ENCODE measurements at places on chromosomes 6 and 20.

GRCh38 chr6:140276719-140277118 lies 902.3 kb upstream of the CITED2 start:
- DNase-seq: no peak

- DNase-seq: no peak
Measured at GRCh38 chr6:167684276-167685104, 142.2 kb upstream of the AFDN start.

DNA sequence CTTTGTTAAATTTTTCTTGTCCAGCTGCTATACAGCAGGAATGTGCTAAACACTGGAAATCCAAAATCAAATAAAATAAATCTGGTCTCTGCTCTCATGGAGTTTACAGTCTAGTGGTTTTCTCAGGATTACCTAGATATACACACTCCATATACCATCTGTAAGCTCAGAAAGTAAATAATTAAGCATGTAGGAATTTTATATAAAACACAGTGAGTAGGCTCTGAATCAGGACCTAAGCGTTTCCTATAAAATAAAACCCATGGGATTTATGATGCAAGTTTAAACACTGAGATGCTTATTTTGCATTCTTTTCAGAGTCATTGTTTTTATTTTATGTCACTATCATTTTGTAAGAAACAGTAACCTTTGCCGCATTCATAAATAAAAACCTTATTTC lies 29.7 kb upstream of the UFL1 start:
- no peak for DNase-seq

DNA sequence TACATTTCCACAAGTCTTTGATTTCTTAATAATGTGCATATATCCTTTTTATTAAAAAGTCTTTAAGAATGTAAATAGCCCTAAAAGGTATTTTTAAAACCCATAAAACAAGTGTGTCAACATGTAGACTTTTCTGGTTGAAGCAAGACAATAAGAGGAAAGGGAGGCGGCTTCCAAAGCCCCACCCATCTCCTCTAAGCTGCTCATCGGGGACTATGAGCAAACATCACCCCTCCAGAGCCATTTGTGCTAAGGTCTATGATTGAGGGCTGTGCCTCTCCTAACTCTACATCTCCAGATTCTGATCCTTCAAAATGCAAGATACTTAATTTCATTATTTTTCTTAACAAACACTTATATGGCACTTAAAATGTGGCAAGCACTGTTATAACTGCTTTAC lies 2.5 kb upstream of the NAA20 start:
- DNase-seq: no peak

GRCh38 chr6:138013959-138014358 lies 93.3 kb downstream of the PERP start:
- no peak for DNase-seq

DNA sequence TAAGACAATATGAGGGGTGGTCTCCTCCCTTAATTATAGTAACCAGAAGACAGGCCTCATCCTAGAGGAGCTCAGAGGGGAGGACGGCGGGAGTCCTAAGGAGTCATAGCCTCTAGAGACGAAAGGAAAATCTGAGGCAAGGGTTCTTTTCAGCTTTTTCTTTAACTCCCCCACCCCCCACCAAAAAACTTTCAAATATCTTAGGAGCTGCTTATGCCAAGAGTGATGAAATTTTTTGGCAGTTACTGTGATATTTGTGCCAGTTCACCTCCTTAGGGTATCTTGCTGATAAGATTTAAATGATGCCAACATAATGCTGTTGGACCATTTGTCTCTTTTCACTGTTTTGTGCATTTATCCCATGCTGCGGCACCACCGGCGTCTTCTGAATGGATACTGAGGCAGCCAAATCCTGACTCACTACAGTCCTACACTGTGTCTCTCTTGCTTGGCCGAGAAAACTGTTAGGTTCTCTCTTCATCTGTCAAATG lies 44.5 kb upstream of the DSE start:
- no peak for DNase-seq

- DNase-seq: no peak
Measured at GRCh38 chr20:4243071-4243470, 227.7 kb upstream of the RNF24 start.

DNA sequence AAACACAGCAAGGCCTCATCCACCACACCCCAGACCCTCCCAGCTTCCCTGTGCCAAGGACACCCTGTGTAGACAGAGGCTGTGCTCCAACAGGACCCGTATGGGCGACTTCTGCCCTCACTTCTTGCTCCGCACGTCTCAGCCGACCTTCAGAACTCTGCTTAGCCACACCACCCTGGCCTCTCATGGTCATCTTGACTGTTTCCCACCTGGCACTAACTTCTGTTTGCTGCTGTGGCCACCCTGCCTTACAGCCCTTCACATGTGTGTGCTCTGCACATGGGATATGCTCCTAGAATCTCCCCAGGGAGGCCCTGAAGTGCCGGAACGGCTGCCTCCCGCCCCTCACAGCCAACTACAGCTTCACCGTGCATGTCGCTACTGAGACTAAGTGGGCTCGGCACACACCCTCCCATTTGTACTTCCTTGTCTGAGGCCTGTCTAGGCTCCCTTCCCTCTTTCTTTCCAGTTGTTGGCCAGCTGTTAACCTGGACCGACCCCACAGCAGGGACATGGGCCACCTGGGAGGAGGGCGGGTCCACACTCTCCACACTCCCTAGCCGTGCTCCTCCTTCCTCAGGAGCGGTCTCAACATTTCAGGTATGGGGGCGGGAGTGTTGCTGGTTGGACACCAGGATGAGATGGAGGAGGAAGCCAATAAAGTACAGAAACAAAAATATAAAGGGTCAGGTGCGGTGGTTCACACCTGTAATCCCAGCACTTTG lies 69.6 kb downstream of the PYGB start:
- DNase-seq: no peak

GRCh38 chr6:28252009-28252975 lies at the start of gene ZKSCAN4:
Gene ZKSCAN4 (minus strand): TSS chr6:28252269. CDS start chr6:28251980, 289 bp downstream.
- peak; percentile 82 for DNase-seq

DNA sequence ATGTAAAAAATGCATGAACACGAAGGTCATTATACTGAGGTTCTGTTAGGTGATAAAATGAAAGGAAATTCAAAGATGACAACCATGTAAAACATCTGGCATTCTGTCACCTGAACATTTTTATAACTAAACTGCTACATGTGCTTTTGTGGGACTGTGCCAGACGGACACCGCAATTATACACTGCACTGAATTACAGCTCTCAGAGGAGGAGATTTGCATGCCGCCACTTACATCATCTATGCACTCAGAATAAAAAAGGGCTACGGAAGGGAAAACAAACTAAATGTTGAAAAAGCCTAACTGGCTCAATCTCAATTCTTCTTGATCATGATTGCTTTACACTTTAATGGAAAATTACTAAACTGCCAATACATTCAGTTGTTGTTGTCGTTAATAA lies 614.0 kb upstream of the EYS start:
- DNase-seq: no peak

DNA sequence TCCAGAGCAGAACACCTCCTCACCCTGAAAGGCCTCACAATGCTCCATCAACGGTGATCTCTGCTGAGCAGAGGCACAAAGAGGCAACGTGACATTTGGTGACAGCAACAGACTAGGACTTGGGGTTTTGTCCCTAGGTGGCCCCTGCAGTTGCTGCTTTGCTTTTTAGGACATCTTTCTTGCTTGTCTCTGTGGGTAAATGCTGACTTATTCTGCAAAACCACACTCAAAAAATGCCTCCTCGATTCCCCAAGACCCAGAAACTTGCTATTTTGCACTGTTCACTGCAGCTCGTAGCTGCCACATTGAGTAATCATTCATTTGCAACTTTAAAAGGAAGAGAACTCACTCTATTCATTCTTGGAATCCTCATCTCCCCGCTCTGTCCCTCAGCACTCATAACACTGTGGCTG lies 209.9 kb downstream of the LY86 start:
- no peak for DNase-seq

- no peak for DNase-seq
Measured at GRCh38 chr6:18562726-18563125, 175.6 kb downstream of the RNF144B start.

DNA sequence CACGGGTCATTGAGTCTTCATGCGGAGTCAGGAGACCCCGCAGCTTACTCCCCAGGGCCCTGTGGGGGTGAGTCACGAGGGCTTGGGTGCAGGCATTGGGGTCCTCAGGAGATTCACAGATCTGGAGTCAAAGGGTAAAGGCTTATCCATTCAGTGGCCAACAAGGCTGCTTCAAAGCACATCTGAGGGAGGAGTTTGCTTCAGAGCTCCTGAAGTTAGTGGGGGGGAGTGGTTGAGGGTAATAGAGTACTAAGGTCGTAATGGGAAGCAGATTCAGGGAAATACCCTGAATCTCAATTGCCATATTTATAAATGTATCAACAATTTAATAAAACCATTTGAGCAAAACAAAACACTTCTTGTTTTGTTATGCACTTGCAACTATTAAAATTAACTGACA lies 37.3 kb downstream of the SH3BGRL2 start:
- no peak for DNase-seq

GRCh38 chr6:116291701-116292396 lies 12.1 kb upstream of the TSPYL1 start:
- no peak for DNase-seq

DNA sequence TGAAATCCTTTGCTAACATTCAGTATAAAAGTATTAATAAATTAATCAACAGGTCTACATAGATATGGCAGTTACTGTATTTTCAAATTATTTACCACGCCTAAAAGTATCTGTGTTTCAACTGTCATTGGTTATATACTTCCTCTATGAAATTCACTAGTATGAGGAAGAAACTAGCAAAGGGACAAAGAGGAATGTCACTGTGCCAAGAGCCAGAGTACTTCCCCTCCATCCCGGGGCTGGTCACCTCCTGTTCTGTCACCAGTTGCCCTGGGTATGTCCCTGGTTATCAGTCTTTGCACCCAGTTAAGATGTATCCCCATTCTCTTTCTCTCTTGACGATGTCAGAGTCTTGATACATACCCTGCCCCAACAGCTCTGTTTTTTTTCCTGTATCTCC lies 476.8 kb upstream of the SOX4 start:
- DNase-seq: no peak

DNA sequence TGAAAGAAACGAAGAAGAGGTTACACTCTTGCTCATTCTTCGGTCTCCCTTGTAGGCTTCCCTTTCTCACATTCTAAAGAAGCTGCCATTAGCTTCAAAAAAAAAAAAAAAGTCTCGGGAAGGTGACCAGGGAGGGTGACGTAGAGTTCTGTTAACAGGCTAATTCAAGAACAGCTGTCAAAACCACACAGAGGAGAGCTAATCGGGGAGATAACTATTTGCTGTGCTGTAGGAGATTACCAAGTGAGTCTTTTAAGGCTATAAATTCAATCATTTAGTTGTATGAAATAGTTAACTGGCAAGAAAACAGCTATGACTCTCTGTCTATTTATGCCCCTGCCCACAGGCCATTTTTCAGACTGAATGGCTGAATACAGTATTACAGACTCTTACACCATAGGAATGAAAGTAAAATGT lies 256.8 kb downstream of the SYNE1 start:
- DNase-seq: peak; percentile 38

GRCh38 chr20:37356387-37356786 lies 10.4 kb downstream of the SRC start:
- no peak for DNase-seq

DNA sequence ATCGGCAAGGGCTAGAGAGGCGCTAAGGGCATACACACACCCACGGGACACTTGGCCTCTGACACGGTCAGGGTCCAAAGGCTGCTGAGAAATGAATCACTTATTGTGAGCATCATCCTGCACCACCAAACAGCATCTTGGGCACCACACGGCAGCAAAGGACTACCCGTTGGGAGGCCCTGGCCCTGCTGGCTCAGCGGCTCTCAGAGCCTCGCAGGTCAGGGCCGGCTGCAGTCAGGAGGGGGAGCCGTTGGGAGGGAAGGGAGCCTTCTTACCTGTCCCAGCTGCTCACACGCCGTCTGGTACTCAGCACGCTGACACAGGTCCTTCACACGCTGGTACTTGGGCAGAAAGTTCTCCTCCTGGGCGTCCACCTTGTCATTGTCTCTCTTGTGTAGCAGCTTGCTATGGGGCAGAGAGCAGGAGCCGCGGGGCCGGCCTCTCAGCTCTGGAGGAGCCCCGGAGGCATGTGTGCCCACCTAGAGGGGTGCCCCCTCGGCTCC lies 109.0 kb downstream of the SULF2 start:
- no peak for DNase-seq

GRCh38 chr6:122853259-122853995 lies 64.4 kb downstream of the SMPDL3A start:
- DNase-seq: no peak

DNA sequence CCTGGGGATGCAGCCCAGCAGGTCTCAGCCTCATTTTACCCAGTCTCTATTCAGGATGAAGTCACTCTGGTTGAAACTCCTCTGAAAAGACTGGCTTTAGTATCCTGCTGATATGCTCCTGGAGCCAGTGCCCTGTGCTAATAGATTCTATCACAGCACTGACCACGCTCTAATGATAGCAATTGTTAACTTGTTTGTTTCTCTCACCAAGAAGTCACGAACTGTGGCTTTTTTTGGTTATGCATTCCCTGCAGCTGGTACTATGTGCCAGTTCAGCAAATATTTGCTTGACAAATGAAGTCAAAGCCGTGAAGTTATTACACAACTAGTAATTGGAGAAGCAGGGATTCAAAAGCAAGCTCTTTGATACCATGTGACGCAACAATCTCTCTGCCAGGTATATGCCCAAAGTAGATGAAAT lies 754.6 kb downstream of the KIF16B start:
- no peak for DNase-seq

- no peak for DNase-seq
Measured at GRCh38 chr20:40600441-40601219, 88.4 kb downstream of the MAFB start.

GRCh38 chr6:88823998-88824397 lies 139.4 kb downstream of the RNGTT start:
- no peak for DNase-seq

DNA sequence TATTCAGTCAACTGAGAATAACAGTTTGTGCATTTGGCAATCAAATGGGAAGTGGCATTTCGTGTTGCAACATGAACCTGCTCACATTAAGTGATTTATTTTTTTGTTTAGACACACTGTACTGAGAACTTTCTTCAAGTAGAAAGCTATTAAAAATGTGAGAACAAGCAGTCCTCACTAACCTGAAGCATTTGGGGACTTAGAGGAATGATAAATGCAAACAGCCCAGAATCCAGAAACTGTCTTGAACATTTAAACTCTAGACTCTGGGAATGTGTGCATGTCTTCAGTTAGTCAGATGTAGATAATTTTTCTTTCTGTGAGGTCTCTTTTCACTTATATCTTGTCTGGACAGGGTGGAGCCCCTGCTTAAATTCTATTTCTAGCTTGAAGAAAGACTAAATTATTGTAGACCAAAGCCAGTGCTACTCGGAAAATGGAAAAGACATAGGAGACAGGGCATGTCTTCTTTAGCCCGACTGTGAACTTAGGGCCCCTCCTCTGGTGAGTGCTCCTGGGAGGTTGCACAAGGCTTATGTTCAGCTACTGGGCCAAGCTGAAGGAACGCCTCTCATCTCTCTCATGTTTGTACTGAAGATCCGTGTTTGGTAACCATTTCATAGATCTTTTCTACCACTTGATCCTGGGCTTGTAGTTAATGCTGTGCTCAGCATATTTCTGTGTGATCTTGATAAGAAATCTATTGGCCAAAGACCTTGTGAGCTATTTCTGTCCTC lies 70.1 kb downstream of the SLX4IP start:
- peak; percentile 54 for DNase-seq

All from left hindlimb (tissue), 1 donor.